ENCODE measurements at places on chromosomes 7 and 10.

GRCh38 chr7:149459540-149460452 lies 1.1 kb downstream of the ZNF777 start:
- no peak for DNase-seq

DNA sequence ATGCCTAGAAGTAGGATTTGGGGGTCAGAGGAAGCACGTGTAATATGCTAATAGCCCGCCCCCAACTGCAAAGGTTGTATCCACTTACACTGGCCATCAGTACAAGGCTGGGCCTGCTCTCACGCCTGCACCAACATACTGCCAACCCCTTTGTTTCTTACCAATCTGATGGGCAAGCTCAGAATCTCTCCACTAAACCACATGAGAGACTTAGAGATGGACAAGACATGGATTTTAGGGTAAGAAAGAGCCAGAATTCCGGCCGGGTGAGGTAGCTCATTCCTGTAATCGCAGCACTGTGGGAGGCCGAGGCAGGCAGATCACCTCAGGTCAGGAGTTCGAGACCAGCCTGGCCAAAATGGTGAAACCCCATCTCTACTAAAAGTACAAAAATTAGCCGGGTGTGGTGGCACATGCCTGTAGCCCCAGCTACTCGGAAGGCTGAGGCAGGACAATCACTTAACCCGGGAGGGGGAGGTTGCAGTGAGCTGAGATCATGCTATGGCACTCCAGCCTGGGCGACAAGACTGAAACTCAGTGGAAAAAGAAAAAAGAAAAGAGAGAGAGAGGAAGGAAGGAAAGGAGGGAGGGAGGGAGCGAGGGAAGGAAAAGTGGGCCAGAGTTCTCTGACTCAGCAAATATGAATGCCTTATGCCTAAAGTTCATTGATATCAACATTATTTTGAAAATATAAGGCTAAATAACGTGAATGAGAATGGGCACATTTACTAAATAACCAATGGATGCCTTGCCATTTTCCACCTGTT lies 162.2 kb downstream of the SLIT1 start:
- DNase-seq = no peak

DNA sequence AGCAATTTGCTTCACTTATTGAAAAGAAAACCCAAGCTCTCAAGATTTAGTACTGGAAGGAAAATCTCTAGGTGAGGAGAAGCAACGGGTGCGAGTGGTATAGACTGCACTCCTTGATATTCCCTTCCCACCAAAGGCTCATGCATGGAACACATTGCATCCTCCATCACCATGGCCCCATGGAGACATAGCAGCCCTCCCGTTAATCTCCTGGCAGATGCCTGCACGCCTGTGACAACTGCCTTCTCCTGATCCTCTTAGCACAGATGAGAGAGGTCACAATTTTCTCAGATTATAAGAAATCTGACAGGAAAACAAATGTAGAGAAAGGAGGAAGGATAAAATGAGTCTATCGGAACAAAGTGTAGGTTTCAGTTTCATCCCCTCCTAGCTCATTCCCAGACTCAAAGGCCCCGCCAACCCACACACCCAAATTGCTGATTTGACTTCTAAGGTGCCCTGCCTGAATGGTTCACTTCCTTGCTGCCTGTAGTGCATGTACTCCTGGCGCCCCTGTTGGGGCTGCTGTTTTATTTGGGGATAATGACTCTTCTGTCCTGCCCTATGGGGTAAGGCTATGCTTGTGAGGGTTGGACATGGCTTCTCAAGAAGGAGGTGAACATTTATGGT lies 50.0 kb downstream of the PLXNA4 start:
- no peak for DNase-seq

GRCh38 chr10:36063396-36063795 lies 421.3 kb upstream of the FZD8 start:
- no peak for DNase-seq

DNA sequence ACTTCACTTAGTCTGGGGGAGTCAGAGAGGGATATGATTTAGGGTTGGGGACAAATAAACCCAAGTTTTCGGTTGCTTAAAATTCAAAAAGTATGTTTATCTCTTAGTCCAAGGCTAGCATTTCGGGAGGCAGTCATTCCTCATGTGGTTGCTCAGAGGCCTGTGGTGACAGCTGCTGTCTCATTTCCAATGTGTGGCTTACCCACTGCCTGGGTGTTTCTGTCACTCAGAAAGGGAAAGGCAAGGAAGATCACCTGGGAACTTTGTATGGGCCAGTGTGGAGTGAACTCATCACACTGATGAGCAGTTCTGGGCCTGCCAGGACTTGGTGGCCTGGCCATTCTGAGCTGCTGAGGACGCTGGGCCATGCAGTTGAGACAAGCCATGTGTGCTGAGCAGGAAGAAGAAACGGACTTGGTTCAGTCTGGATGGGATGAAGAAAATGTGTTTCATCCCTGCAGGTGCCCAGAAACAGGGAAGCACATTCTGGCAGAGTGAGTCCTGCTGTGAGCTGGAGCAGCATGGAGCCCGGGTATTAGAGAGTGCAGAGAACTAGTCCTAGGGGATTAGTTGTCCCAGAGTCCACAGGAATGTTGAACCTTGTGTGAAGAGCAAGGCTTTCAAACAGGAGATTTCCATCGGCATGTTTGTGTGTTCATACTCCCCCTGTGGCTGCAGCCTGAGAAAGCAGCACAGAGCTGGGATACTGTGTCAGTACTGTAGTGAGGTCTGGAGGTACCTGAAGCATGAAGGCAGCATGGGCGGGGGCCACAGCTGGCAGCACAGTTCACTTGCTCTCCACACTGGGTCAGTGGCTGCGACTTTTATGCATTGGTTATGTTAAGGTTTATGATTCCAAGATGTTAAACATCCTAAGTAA lies 211.1 kb upstream of the IGFBP3 start:
- no peak for DNase-seq

- DNase-seq = no peak
Observed at GRCh38 chr10:48701941-48702340, 17.3 kb downstream of the WDFY4 start.

DNA sequence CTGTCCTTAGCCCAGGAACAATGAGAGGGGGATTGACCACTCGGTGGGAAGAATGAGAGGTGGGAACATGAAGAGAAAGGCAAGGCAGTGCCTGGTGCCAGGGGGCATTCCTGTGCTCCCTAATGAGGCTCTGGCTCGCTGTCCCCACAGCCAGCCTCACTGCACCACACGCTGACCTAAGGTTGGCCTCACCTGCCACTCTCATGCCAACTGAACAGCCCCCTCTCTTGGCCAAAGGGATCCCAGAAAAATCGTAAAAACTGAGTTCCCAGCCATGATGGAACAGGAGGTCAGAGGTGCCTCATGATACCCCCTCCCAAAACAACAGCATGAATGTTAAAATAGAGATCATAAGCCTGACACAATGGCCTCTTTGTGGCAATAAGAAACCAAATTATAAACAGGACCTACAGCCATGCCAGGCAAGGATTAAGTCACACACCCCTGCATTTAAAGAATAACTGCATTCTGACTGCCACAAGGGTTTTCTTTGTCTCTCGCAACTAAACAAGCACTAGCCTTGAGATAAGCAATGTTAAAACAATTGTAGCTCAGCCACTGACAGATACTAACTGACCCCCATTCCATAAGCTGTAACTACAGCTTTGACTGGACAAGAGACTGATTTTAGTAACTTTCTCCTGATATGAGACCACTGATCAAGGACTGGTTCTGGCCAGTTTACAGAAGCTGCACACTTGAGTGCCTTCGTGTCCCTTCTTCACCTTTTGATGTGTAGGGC lies 149.2 kb downstream of the SH2D4B start:
- DNase-seq = no peak

- DNase-seq = no peak
Observed at GRCh38 chr10:79349072-79349491, 1.8 kb downstream of the PPIF start.

DNA sequence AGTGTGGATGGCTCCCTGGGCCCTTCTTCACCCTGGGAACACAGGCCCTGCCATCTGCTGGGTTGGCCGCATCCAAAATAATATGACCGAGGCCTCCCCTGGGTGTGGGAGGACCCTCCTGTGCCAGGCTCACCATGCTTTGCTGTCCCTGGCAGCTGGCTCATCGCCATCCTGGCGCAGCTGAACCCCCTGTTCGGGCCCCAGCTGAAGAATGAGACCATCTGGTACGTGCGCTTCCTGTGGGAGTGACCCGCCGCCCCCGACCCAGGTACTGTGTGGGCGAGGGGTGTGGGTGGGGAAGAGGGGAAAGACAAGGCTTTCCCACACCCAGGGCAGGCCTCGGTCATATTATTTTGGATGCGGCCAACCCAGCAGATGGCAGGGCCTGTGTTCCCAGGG lies 4.8 kb downstream of the ATP6V0E2 start:
- no peak for DNase-seq

- no peak for DNase-seq
Observed at GRCh38 chr10:33746186-33746585, 411.7 kb upstream of the NRP1 start.

DNA sequence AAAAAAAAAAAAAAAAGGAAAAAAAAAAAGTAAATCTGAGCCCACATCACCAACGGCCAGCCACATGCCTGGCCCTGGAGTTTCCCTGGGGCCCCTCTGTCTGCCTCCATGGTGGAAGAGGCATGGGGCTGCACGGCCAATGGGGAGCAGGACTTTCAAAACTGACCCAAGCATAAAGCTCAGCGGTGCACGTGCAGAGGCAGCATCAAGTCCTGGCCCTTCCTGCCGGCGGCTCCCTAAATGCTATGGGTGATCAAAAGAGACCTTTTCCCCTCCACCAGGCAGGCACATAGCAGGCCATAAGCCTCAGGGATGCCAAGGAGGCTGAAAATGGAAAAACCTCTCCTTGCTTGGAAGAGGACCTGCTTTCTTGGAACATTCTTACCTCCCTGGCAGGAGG lies 94.3 kb downstream of the OAT start:
- no peak for DNase-seq

Measured in activated effector memory CD4-positive, alpha-beta T cell treated with Interleukin-2 at 50 U/mL for 16 hours (primary cell).